Pulmonary artery endothelial cell (primary cell): ENCODE measurements at places on chromosomes 1 and 21. TPM values are rescaled to one million over a fixed set of nuclear protein-coding genes. Genes with fewer than 3 reads are reported as not detected.

The LCK gene
- total RNA-seq = 0.11 and 0.26 TPM in 2 replicates

The SPRR2E gene
- total RNA-seq = not detected in 2 replicates

The AMY2A gene
- total RNA-seq = not detected in 2 replicates

The RGSL1 gene
- total RNA-seq = not detected in 2 replicates

The RORC gene
- total RNA-seq = not detected in 2 replicates

The TCP10L gene
- 0.25 TPM in 1 of 2 replicates, not detected in the other for total RNA-seq

The KRTAP13-1 gene
- not detected in 2 replicates for total RNA-seq

The GREM2 gene
- not detected in 2 replicates for total RNA-seq

The RGS13 gene
- not detected in 2 replicates for total RNA-seq

The DNAJC28 gene
- total RNA-seq = 0.79 and 1.2 TPM in 2 replicates

The FAM177B gene
- not detected in 2 replicates for total RNA-seq

The PIAS3 gene
- 7.6 and 9.8 TPM in 2 replicates for total RNA-seq

The LEFTY2 gene
- total RNA-seq = 0.26 TPM in 1 of 2 replicates, not detected in the other

The TAL1 gene
- 37.9 and 54.0 TPM in 2 replicates for total RNA-seq

The NUF2 gene
- total RNA-seq = 18.5 and 33.3 TPM in 2 replicates

The ETS2 gene
- total RNA-seq = 57.6 and 64.7 TPM in 2 replicates

The AGMAT gene
- 1.4 and 1.5 TPM in 2 replicates for total RNA-seq

The CYP4Z1 gene
- not detected in 2 replicates for total RNA-seq

The MYBPH gene
- total RNA-seq = not detected in 2 replicates

The C4BPA gene
- total RNA-seq = not detected in 2 replicates

The C8B gene
- not detected in 2 replicates for total RNA-seq

The TPM3 gene
- total RNA-seq = 575 and 1,000 TPM in 2 replicates

The PUM1 gene
- total RNA-seq = 67.9 and 69.4 TPM in 2 replicates

The FMO5 gene
- 0.53 and 0.73 TPM in 2 replicates for total RNA-seq

The TRIM67 gene
- total RNA-seq = not detected in 2 replicates

The DMRTA2 gene
- total RNA-seq = not detected in 2 replicates

The C1orf226 gene
- total RNA-seq = 0.79 and 1.4 TPM in 2 replicates

The TBX19 gene
- total RNA-seq = 0.40 and 0.74 TPM in 2 replicates

The IL10RB gene
- total RNA-seq = 37.0 and 39.0 TPM in 2 replicates

The DENND2C gene
- 0.32 and 0.46 TPM in 2 replicates for total RNA-seq

The OR2M3 gene
- total RNA-seq = not detected in 2 replicates

The TENT5C gene
- 0.07 and 0.21 TPM in 2 replicates for total RNA-seq

The TINAGL1 gene
- 373 and 383 TPM in 2 replicates for total RNA-seq

The CCDC181 gene
- 0.74 and 0.86 TPM in 2 replicates for total RNA-seq

The SLC1A7 gene
- not detected in 2 replicates for total RNA-seq

The PPFIA4 gene
- 0.11 and 0.53 TPM in 2 replicates for total RNA-seq

The LAMC1 gene
- 390 and 428 TPM in 2 replicates for total RNA-seq

The OR10J1 gene
- total RNA-seq = not detected in 2 replicates

The TNFSF4 gene
- 49.1 and 117 TPM in 2 replicates for total RNA-seq

The PRR9 gene
- total RNA-seq = not detected in 2 replicates

The STYXL2 gene
- not detected in 2 replicates for total RNA-seq

The MCOLN2 gene
- total RNA-seq = 0.13 and 0.18 TPM in 2 replicates

The RAB7B gene
- total RNA-seq = 0.25 and 0.59 TPM in 2 replicates

The NCAM2 gene
- total RNA-seq = 0.11 and 0.40 TPM in 2 replicates

The TCEANC2 gene
- total RNA-seq = 2.6 and 3.7 TPM in 2 replicates

The FMN2 gene
- total RNA-seq = not detected in 2 replicates

The MEX3A gene
- total RNA-seq = 5.0 and 6.5 TPM in 2 replicates

The ERICH3 gene
- not detected in 2 replicates for total RNA-seq

The NFYC gene
- 15.0 and 24.0 TPM in 2 replicates for total RNA-seq
